ENCODE measurements at places on chromosomes 16 and 17.

DNA sequence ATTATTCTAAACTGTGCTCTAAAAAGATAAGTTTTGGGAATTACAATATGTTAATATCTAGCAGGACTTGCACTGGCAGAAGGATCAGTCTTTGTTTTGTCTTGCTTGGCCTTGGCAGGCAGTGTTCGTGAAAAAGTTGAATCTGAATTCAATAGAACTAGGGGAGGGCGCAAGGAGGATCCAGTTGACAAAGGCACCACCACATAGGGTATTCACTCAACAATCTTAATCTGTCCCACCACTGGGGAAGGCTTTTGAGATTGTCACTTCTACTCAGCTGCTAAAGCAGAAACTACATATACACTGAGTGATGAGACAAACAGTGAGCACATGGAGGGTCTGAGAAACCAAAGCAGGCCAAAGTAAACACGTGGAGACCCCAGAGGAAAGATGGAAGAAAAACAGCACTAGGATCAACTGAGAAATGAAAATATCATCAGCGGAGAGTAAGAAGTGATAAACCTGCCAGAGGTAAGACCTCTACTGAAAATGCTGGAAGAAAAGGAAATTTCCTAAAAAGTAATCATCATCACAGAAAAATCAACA lies 2.4 kb downstream of the AMFR start:
- DNase-seq, result no peak
- no peak overlapping the region for H3K27ac ChIP-seq
- H3K4me3 ChIP-seq, result peak overlapping the region; percentile 90
- no peaks in the 10 kb centered on the region for H3K36me3 ChIP-seq
- peaks cover 32% of the 10 kb centered on the region for H3K4me1 ChIP-seq

- no peak overlapping the region for H3K4me3 ChIP-seq
- H3K36me3 ChIP-seq, result peaks cover 2% of the 10 kb centered on the region
- H3K27ac ChIP-seq, result no peak overlapping the region
- no peaks in the 10 kb centered on the region for H3K4me1 ChIP-seq
Observed at GRCh38 chr17:80819422-80820164, 172.0 kb upstream of the CHMP6 start.

DNA sequence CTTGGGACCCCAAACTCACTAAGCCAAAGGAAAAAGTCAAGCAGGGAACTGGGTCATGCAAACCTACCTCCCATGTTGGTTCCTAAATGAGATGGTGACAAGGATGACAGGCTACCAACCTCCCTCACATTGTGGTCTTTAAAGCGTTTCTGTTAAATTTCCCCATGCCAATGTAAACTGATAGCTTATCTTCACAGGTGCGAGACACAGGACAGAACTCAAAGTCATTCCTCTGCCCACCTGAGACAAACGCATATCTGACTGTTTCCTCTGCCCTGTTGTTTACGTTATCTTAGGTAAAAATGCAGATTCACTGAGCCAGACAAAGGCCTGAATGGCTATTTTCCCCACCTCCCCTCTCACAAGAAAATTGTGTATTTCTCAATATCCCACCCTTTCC lies 19.0 kb upstream of the CD300E start:
- H3K27me3 ChIP-seq, result no peaks in the 10 kb centered on the region
- no peak overlapping the region for H3K4me3 ChIP-seq
- H3K36me3 ChIP-seq, result no peaks in the 10 kb centered on the region
- peaks cover 44% of the 10 kb centered on the region for H3K4me1 ChIP-seq

DNA sequence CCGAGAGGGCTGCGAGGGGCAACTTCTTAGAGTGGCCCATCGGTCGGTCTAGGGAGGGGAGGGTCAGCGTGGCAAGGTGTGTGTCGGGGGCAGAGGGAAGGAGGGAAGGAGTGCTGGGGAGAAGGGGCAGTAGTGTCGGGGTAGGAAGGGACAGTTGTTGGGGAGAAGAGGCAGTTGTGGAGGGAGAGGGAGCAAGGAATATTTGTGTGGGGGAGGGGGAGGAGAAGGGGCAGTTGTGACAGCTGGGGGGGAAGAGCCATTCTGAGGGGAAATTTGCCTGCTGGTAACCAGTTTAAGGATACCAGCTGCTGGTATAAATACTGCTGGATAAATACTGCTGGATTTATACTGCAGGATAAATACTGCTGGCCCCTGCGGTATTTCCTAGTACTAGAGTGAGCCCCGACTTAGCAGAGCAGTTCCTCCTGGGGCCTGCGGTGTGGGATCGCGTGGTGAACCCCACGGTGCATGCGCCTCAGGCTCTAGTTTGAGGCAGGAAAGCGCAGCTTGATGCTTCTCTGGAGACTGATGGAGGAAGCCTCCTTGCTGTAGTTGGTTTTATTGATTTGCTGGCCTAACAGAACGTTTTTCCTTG lies 309 bp downstream of the DNAH2 start:
- DNase-seq, result peak; percentile 89
- H3K27ac ChIP-seq, result no peak overlapping the region
- no peaks in the 10 kb centered on the region for H3K27me3 ChIP-seq
- no peaks in the 10 kb centered on the region for H3K36me3 ChIP-seq
- peaks cover 29% of the 10 kb centered on the region for H3K4me1 ChIP-seq

- no peaks in the 10 kb centered on the region for H3K27me3 ChIP-seq
- no peak overlapping the region for H3K4me3 ChIP-seq
- H3K36me3 ChIP-seq, result peaks cover 78% of the 10 kb centered on the region
- H3K27ac ChIP-seq, result no peak overlapping the region
- no peak for DNase-seq
Observed at GRCh38 chr16:56384074-56384721, 41.1 kb downstream of the AMFR start.

DNA sequence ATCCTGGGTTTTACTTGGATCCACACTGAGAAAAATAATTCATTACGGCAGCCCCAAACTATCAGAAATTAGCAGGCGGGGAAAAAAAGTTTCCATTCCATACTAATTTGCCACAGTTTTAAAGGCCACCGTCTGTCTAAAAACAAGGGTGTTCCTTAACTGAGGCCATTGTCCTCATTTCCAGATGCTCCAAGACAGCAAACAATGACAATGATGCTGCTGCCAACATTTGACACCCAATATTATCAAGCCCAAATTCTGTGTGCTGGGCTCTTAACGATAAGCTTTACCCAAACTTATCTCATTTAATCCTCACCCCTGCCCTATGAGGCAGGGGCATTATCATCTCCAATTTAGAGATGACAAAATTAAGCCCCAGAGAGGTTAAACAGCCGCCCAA lies 26.3 kb downstream of the CUEDC1 start:
- H3K4me3 ChIP-seq, result no peak overlapping the region
- no peak overlapping the region for H3K27ac ChIP-seq
- no peak for DNase-seq
- peaks cover 3% of the 10 kb centered on the region for H3K4me1 ChIP-seq

DNA sequence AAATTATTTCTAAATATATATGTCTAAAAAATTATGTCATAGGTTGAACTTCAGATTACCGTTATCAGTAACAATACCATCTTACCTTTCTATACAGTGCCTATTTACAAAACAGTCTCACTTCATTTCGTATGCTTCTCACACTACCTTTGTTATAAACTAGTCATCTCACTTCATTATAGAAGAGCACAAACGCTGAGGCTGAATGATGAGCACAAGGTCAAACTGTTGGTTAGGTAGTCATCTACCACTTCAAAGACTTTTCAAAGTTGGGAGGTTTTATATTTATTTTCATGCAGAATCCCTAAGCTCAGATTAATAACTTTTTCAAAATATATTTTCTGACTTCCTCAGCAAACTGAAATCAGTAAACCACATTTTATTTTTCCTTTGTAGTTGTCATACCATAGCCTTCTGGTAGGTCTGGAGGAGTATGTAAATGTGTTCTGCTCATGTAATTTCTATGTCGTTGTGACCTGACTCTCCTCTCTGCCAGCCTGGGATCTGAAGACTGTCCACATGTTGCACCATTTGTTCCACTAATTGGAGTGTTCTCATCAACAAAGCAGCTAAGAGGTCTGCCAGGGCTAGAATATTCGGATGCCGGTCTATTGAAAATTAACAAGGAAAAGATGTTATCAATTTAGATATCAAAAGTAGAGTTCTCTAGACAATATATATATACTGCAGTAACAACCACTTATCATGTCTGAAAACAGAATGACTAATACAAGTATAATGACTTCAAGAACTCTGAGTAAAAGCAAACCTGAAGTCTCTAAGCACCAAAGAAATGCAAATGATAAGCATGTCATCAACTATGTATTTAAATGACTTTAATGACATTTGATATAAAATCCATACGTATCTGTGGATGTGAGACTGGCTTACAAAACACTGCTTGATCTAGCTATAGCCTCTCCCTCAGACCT lies 73.9 kb downstream of the CEP95 start:
- H3K36me3 ChIP-seq, result peaks cover 42% of the 10 kb centered on the region
- no peaks in the 10 kb centered on the region for H3K4me1 ChIP-seq
- no peaks in the 10 kb centered on the region for H3K27me3 ChIP-seq
- H3K27ac ChIP-seq, result no peak overlapping the region
- H3K4me3 ChIP-seq, result no peak overlapping the region

DNA sequence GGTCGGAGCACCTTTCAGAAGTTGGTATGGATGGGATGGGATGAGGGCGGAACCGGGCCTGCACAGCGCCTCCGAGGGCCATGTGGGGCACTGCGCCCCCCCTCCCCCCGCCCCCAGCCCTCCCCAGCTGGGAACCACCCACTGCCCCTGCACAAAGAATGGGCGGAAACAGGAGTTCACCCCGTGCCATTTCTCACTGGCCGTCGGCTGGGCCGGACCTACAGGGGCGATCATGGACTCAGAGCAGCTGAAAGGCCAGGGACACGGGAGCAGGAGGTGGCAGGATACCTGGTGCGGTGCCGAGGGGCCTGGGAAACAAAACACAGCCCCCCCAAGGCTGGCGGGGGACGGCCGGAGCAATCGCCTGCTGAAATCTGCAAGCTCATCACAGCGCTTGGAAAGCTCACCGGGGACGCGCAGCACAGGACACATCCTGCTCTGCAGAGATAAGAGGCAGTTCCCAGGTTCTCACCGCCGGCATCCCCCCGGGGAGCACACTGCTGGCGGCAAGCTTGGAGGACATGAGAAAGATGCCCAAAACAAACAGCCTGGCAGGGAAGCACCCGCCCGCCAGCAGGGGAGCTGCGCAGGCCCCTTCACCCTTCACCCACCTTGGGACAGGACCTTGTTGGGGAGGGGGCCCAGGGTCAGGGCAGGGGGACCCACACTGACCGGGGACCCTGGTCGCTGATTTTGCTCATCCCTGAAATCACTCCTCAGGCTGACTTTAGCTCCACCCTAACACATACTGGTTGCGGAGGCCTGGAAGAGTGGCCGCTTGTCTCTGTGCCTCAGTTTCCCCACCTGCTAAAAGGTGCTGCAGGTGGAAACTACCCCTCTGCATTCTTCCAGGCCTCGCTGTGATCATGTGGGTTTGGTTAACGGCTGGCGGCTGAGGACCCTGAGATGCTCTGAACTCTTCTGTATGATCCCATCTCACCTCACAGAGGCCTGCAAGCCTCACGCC lies 263.9 kb downstream of the C16orf95 start:
- H3K4me1 ChIP-seq, result no peaks in the 10 kb centered on the region
- DNase-seq, result peak; percentile 60
- no peak overlapping the region for H3K4me3 ChIP-seq
- H3K27me3 ChIP-seq, result no peaks in the 10 kb centered on the region

GRCh38 chr16:89106533-89107202 lies 13.0 kb downstream of the ACSF3 start:
- no peak overlapping the region for H3K27ac ChIP-seq
- no peak overlapping the region for H3K4me3 ChIP-seq
- H3K27me3 ChIP-seq, result no peaks in the 10 kb centered on the region

DNA sequence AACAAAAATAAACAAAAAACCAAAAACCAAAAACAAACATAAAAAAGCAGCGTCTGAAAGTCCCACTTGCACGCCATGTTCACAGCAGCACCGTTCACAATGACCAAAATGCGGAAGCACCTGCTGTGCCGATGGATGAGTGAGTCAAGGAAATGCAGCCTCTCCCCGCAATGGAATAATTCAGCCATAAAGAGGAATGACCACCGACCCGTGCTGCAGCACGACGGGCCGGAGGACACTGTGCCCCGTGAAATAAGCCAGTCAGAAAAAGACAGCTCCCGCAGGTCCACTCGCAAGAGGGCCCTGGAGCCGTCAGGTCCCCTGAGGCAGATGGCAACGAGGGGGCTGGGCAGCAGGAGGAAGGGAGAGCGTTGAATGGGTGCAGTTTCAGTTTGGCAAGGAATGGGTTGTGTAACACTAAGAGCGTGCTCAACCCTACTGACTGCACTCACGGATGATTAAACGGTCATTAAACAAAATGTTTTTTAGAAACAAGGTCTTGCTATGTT lies 5.1 kb downstream of the CLCN7 start:
- no peaks in the 10 kb centered on the region for H3K27me3 ChIP-seq
- peak overlapping the region; percentile 82 for H3K27ac ChIP-seq
- peaks cover 55% of the 10 kb centered on the region for H3K4me1 ChIP-seq

- H3K4me3 ChIP-seq, result no peak overlapping the region
- H3K36me3 ChIP-seq, result no peaks in the 10 kb centered on the region
- no peak overlapping the region for H3K27ac ChIP-seq
- peaks cover 32% of the 10 kb centered on the region for H3K4me1 ChIP-seq
- peak; percentile 44 for DNase-seq
Observed at GRCh38 chr16:19883296-19883965, 1.2 kb downstream of the GPRC5B start.

GRCh38 chr16:49592546-49593423 lies 219.2 kb downstream of the C16orf78 start:
- H3K27ac ChIP-seq, result no peak overlapping the region
- H3K4me1 ChIP-seq, result peaks cover 12% of the 10 kb centered on the region
- H3K27me3 ChIP-seq, result no peaks in the 10 kb centered on the region
- peak; percentile 75 for DNase-seq

DNA sequence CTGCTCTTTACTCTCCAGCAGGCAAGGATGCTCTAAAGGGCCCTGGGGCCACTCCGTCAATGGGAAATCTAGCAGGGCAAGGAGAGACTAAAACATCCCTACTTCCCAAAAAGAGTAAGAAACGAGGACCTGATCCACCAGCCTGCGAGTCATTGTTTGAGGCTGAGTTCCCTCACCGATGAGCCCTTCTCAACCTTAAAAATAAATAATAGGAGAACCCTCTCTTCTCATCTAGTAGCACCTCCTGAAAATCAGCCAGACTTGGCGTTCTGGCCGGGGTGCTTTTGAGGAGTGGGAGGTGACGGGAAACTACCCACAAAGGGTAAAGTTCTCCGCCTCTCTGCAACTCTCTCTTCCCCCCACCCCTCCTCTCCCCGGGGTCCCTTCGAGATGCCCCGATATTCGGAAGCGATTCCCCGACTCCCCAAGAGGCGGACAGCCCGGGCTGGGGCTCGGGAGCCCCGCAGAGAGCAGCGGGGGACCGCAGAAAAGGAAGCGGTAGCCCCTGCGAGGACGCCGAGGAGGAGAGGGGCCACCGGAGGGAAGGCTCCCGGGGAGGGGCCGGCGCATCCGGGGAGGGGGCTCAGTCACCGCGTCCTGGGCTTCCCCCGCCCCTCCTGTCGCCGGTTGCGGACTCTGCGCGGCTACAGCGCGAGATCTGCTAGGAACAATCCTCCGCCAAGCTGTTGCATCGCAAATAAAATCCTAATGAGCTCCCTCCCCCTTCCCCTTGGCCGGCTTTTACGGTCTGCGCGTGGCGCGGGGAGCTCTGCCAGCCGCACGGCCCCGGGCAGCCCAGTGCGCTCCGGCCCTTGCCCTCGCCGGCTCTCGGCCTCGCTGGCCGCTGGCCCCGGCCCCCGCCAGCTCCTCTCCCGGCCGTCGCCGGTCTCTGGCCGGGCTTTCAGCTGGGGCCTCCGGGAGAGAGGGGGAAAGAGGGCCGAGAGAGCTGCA lies 1.3 kb downstream of the HOXB9 start:
- peak overlapping the region; percentile 73 for H3K4me3 ChIP-seq
- H3K4me1 ChIP-seq, result no peaks in the 10 kb centered on the region
- peak; percentile 50 for DNase-seq
- peaks cover 99% of the 10 kb centered on the region for H3K27me3 ChIP-seq

GRCh38 chr17:47218896-47219430 lies 9.8 kb downstream of the MYL4 start:
- peak overlapping the region; percentile 11 for H3K4me3 ChIP-seq
- peak; percentile 88 for DNase-seq
- no peaks in the 10 kb centered on the region for H3K27me3 ChIP-seq
- no peaks in the 10 kb centered on the region for H3K36me3 ChIP-seq
- H3K4me1 ChIP-seq, result peaks cover 51% of the 10 kb centered on the region
